HL-60 (cell line): ENCODE measurements at places on chromosomes 6 and 20.

DNA sequence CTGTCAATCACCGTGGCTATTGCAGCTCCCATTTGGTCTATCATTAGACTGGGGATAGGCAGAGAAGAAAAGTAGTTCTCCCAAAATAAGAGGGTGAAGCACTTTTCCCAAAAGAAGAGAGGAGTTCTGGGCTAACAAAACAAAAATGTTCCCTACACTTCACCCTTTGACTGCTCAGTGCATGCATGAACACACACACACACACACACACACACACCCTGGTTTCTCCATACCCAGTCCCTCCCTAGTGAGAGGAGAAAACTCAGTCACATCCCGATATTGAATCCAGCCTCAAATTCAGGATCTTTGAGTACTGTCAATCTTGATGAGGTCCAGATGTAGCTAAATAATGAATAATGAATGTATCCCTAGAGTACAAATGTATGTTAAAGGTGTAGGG lies 4.6 kb upstream of the TBPL1 start:
- no peak for DNase-seq

DNA sequence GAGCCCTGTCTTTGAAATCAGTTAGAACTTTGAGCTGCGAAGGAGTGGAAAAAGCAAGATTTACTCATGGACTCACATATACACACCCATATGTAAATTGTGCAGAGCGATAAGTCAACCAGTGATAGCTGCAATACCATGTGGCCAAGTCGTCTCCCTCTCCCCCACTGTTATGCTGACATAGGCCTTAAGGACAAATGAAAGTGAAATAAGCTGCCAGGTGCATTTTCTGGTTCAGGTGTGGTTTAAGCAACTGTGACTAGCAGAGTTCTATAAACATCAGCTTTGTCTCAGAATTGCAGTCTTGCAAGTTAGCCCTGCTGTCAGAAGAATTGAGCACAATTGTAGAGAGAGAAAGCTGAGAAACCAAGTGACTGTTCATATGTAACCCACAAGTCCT lies 9.6 kb downstream of the FAM83B start:
- DNase-seq = no peak

DNA sequence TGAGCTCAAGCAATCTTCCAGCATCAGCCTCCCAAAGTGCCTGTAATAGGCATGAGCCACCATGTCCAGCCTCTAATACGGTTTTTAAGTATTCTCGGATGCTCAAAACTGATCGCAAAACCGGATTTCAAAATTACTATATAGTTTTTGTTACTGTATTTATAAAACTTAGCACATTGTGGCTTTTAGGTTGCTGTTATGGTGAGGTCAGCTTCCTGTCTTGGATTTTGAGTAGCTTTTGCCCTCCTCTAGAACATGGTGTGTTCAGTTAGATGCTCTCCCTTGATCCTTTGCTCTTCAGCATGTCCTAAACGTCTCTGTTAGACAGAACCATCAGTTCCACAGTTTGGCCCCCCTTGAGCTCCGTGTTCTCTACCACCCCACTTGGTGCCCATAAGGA lies 96.2 kb downstream of the RPP40 start:
- DNase-seq = no peak

DNA sequence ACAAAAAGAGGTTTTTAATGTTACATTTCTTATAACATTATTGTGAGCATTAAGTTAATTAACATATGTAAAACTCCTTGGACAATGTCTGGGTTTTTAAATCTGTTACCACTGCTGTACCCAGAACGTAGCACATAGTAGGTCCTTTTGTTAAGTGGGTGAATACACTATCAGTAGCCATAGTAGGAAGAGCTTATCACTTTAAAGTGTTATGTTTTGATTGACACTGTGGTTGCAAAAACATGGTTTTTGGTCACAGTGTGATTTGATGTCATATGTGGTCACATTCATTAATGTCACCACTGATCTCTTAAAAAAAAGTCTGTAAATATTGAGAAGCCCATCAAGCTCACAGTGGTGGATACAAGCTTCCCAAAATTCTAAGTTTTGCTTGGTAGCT lies 160.7 kb downstream of the PLCB1 start:
- no peak for DNase-seq

DNA sequence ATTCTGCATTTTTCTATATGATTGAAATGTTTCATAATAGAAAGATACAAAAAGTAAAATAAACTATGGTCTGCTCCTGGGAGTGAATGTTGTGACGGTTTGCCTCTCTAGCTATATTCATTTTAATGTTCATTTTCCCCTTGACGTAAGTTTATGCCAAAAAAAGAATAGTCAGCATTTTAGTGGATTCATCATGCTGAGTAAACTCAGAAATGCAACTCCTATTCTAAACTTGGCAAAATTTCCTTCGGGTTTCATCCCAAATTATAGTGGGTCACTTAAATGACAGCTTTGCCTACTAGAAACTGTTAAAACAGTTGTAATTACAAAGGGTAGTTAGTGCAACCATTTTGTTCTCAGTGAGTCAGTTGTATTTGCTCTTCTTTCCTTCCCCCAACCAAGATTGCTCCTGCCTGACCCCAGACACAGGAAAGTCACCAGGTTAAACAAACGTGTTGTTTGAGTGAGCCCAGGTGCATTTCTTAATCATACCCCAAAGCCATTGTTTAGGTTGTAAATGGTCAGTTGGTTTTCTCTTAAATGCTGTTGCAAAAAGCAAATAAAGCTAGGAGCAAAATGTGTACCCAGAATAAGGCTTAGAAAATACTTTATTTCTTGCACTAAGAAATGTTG lies 482.3 kb upstream of the SOX4 start:
- DNase-seq = no peak

GRCh38 chr20:47456952-47457724 lies 44.5 kb upstream of the NCOA3 start:
- no peak for DNase-seq

DNA sequence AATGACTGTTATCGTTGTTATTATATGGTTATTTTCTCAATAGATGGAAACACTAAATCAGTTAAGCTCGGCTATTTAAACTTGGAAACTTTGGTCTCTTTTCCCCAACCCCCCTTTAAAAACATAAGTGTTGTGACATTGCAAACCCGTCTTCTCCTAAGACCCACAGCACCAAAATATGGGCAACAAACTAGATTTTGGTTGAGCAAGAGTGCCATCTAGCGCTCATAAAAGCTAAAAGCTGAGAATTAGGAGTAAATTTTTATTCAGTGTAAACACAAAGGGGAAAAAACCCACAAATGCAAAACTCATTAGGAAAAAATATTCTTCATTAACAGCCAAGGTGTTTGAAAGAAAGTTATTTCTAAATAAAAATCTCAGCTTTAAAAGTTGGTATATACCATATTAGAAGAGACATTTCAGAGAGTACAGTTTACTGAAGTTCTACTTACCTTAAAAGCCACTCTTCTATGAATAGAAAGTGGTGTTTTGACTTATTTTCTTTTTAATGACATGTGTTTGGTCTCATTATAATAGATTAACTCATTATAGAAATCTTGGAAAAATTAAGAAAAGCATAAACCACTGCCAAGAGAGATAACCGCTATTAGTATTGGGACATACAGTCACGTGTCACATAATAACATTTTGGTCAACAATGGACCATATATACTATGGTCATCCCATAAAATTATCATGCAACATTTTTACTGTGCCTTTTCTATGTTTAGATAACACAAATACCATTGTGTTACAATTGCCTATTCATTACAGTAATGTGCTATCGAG lies 21.1 kb downstream of the SESN1 start:
- peak; percentile 67 for DNase-seq

DNA sequence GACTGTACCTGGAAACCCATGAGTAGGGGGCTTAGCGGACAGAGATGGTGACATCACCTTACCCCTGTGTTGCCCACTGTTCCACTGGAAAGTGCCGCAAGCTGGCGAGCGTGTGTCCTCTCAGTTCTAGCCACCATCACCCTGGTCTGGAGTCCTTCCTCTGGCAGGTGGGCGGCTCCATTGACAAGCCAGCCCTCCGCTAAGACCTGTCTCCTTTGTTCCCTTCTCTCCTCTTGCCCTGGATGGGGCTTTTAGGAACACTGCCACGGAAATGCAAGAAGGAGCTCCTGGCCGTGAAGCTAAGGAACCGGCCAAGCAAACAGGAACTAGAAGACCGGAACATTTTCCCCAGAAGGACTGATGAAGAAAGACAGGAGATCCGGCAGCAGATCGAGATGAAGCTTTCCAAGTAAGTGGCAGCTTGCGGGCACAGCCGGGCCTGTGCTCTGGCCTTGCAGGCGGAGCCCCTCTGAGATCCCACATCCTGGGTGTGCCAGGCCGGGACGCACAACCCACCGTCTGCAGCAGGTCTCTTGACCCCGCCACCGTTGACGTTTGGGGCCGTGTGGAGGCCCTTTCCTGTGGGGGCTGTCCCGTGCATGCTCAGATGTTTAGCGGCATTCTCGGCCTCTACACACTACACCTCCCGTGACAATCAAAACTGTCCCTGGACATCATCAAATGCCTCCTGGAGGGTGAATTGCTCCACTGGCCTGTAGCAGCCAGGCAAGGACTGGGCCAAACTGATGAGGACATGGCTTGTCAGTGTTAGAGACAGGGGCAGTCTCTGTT lies 127.5 kb downstream of the SYCP2 start:
- DNase-seq = no peak

GRCh38 chr6:72952808-72953630 lies 272.3 kb downstream of the KHDC1L start:
- no peak for DNase-seq

DNA sequence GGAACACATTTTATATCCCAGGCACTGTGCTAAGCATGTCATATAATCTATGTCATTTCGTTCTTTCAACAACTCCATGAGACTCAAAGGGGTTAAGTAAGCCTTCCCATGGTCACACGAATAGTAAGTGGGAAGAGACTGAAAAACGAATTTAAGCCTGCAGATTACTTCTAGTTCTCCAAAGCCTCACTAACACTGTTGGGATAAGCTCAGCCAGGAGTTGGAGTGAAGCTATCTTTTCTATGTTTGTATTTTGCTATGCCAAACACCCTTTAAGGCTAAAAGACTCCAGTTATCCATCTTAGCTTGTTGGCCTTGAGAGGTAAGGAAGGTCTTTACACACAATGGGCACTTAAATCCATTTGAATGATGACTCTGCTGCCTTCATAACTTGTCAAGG lies 148.1 kb upstream of the UST start:
- DNase-seq = no peak
